ENCODE measurements at places on chromosomes 2 and 18.

DNA sequence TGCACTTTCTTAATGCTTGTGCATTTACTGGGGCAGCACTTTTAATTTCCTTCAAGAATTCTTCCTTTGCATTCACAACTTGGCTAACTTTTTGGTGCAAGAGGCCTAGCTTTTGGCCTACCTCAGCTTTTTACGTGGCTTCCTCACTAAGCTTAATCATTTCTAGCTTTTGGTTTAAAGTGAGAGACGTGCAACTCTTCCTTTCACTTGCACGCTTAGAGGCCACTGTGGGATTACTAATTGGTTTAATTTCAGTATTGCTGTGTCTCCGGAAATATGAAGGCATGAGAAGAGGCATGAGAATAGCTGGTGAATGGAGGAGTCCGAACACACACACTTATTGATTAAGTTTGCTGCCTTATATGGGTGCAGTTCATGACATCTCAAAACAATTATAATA is 354.1 kb downstream of the DLGAP1 start:
- no peak for DNase-seq

- no peak for DNase-seq
Measured at GRCh38 chr2:64634345-64635267, 19.1 kb downstream of the SERTAD2 start.

DNA sequence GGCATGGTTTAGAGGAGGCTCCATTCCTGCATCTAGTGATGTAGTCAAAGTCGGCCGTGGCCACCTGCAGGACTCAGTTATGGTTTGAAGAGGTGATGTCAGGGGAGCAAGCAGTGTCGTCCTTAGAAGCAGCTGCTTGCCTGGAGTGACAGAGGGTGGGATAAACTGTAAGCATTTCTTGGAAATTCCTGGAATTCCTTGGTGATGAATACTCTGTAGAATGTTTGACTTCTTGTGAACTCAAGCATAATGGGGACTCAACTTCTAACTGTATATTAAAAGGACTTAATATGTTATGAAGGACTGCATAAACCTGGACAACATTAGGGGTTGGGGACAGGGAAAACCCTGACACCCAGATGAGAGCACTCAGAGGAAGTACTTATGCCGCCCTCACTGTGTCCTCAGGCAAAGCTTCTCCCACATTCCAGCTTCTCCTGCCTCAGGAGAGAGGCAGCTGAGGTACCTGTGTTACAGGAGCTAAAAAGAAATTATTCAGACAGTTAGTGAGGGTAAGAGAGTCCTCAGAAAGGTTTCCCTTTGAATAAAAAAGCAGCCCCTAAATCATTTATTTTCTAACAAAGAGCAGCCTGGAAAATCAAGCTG is 459.9 kb upstream of the CELF4 start:
- no peak for DNase-seq

DNA sequence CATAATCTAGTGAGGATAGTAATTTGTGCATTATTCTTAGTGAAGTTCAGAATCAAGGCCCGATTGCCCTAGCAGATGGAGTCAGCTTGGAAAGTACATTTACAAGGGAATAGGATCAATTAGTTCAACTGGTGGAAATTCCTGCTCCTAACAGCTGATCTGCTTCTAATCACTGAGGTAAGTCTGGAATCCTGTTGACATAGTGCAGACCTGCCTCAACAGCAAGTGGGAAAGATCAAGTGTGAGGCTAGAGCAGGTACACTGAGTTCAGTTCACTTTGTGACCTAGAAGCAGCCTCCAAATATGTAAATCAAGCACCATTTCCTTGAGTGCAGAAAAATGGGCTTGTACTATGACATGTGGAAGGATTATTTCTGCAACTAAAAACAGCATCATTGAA is 111.2 kb upstream of the NOSTRIN start:
- no peak for DNase-seq

DNA sequence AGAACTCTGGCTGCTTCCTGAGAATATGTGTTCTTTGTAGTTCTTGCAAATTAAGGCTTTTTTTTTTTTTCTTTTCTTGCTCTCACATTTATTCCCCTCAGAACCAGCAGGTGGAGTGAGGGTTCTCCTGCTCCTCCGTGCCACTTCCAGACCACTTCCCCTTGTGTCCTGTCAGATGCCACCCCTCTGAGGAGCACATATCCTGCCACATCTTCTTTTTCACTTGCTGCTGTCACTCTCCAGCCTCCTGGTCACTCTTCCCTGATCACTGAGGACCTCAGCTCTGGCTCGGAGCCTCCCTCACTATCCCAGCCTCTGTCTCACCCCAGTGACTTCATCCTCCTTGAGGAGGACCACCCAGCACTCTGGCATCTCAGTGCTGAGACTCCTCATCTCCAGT is 100.5 kb downstream of the TACR1 start:
- no peak for DNase-seq

GRCh38 chr2:1742681-1743395 is 1.5 kb downstream of the PXDN start:
- DNase-seq = no peak

GRCh38 chr2:234494361-234495250 is 2.3 kb downstream of the ARL4C start:
- DNase-seq = no peak

GRCh38 chr18:46668135-46668534 is 11.1 kb upstream of the LOXHD1 start:
- DNase-seq = no peak

DNA sequence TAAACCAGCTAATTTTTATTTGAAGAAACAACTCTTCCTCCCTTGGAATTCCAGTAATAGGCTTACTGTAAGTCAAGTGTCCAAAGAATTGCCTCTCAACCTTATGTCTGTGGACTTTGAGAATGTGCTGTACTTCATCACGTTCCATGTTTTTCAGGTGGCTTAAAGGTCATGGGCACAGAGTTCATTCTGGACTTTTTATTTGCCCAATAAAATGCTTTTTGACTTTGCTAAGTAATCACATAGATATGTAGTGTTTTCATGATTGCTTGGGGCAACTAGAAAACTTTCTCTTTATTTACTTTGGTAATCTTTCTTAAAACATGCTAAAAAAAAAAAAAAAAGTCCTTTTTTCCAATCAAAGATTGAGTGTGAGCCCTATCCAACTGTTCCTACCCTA is 10.4 kb upstream of the DNAH7 start:
- DNase-seq = no peak

DNA sequence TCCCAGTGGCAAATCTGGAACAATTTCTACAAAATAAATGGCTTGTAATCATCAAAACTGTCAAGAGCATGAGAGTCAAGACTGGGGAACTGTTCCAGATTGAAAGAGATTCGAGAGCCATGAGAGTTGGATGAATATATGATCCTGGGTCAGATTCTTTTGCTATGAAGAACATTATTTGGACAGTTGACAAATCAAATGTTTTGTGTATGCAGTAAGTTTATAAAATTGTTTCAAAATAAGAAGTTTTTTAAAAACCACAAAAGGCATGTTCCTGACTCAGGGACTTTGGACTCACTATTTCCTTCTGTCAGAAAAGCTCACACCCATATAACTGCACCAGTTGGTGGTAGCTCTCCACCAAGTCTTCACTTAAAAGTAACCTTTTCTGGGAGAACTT is 38.5 kb downstream of the ROCK2 start:
- no peak for DNase-seq

DNA sequence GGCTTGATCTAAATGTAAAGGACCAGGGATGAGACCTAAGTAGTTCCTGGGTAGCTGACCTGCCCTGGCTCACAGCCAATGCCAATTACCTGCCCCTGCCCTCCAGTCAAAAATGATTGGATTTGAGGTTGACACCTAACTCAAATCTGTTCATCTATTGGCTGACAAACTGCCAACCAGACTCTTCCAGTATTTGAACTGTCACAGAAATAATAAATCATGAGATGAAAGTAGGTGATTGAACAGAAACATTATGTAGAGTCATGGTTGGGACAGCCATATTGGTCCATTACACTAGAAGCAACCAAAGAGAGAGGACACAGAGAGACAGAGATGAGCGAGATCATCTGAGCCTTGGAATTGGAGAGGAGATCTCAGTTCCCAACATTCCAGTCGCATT is 109.1 kb downstream of the ATL2 start:
- no peak for DNase-seq

DNA sequence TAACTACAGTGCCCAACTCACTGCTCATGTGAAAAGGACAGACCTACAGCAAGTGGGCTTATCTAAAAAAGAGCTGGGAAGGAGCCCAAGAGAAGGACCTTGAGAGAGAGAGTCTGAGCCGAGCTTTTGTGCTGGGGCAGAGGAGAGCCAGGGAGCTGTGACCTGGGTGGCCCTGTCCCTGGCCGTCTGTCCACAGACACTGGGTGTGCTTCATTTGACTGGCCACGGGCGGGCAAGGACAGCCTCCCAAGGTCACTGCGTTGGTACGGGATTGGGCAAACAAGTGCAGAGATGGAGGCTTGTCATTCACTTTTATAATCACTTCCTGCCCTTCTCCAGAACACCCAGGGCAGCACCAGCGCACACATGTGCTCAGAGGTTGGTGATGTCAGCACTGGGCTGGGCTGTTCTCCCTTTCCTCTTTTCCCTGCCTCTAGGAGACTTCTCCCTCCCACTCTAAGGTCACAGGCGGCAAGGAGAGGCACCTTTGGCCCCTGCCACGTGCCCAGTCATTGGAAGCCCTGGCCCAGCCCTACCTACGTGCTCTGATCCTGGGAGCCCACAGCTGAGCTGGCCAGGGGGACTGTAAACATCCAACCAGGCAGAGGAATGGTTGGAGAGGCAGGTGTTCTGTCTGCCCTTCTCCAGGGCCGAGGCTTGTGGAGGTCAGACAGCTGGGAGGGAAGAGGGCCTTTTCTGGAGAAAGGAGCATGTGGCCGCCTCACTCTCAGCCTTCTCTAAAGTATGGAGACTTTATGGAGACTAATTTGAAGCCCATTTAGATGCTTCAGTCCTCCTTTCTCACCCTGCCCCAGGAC is 6.4 kb upstream of the PSD4 start:
- no peak for DNase-seq

- no peak for DNase-seq
Measured at GRCh38 chr2:165431014-165431413, 38.5 kb upstream of the CSRNP3 start.

DNA sequence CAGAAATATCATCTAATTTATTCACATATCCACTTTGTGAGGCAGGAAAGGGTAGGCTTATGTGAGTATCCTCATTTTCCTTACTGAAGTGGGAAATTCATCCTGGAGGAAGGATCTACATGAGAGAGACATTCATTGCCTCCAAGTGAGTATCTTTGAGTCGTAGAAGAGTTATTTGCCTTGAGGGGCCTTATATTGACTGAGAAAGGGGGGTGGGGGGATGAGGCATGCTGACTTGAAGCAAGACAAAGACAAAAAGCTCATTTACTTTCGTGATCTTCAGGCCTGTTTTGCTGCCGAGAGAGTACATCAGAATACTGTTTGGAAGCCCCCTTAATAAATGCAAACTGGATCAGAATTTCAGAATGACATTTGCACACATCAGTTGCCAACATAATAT is 17.6 kb upstream of the NEDD4L start:
- no peak for DNase-seq

DNA sequence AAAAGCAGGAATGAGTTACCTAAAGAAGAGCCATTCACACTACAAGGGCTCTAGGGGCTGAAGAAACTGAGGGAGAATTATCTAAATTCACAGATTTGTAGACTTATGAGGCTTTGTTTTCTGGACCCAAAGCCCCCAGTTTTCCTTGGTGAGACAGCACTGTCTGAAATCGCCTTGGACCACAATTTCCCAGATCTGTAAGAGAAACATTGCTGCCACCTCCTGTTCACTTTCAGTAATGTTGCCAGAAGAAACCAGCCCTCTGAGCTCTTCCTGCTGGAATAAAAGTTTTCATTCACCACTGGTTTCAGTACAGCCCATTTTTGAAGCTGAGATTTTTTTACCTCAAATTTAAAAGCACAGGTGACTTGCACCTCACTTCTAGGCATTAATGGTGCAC is 169.2 kb downstream of the CDH20 start:
- no peak for DNase-seq

DNA sequence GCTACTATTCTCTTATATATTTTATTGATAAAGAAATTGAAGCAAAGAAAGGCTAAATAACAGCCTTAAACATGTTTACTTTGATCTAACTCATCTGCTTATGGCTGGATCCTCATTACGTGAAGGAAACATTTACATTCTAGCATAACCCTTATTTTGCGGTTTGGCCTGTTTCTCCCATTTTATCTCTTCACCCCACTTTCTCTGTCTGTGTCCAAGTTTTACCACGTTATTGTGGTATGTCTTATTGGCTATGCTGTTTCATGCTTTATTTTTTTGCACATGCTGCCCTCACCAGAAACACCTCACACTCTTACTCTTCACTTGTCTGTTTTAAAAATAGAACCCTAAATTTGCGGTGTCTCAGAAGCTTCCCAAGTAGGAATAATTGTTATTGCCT is 78.5 kb downstream of the RPIA start:
- DNase-seq = no peak

DNA sequence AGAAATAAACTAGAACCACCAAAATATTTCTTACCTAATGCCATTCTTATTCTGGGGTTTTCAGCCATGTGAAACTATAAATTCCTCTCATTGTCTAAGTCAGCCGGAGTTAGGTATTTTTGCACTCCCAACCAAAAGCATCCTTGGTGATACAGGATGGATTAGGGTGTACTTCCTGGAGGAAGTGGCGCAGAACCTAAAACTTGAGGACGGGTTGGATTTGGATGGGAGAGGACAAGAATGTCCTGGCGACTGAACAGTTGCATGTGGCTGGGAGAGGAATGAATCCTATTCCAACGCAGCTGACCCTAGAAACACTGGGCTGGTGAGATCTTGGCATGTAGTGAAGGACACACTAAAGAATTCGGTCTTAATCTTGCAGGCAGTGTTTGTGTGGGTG is 58.5 kb downstream of the E2F6 start:
- no peak for DNase-seq

DNA sequence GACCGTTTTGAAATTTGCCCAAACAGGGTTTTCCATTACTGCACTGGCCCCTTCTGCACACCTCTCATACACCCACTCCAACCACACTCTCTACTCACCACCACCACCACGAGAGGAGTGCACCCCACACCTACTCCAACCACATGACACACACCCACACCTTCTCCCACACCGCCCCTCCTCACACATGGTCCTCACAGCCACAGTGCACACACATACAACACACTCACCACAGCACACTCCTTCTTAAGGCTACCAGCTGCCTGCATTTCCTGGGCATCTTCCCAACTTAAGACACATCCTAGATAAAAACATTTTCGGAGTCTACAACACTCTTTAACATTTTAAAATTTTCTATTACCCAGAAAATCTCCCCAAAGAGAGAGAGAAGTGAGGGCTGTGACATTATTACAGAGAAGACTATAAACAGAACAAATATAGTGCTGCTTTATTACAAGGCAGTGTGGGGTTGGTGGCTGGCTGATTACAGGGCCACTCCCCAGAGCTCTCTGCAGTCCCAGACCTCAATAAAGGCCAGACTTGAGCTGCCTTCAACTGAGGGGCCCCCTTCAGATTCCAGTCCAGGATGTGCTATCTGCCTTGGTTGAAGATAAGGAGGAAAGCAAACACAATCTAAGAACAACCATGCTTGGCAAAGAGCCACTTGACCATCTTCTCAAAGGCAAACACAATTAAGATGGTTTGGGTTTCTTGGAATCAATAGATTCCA is 36.1 kb downstream of the NHEJ1 start:
- DNase-seq = no peak

- DNase-seq = no peak
Measured at GRCh38 chr18:73758446-73758845, 389.2 kb downstream of the FBXO15 start.

- no peak for DNase-seq
Measured at GRCh38 chr2:13611939-13612338, 895.2 kb downstream of the TRIB2 start.

GRCh38 chr2:12543076-12543977 is 173.4 kb upstream of the TRIB2 start:
- no peak for DNase-seq

All from stimulated activated CD4-positive, alpha-beta T cell treated with anti-CD3 and anti-CD28 coated beads, TNF-alpha, amount 100 ng/mL, for 1 hour (primary cell).